CD4-positive, alpha-beta T cell treated with Interleukin-6 at 100 ng/mL for 8 hours (primary cell): ENCODE measurements at places on chromosomes 2 and 18.

DNA sequence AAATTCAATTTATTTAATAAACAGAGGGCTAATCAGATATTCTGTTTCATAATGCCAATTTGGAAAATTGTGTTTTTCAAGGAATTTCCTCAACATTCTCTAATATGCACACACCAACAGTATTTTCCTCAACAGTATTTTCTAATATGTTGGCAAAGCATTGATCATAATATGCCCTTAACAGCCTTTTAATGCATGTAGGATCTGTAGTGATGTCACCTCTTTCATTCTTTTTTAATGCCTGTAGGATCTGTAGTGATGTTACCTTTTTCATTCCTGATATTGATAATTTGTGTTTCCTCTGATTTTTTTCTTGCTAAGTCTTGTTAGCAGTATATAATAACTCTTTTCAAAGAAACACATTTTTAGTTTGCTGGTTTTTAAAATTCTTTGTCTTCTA, 15.9 kb downstream of the VWA3B start:
- DNase-seq: no peak

DNA sequence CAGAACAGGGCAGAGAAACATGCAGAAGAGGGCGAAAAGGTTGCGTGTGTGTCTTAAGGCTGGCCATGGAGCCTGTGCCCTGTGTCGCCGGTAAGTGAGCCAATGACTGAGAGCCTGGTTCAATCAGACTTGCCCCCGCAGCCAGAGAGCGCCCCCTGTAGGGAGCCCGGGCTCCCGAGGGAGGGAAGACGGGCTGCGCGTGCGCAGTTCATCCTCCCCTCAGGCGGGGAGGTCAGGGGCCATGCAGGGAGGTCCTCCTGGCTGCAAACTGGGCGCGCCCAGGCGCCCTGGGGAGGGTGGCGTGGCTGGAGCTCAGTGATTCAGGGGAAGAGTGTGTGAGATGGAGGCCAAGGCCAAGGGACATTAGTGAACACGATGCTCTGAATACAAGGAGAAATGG, 276.6 kb downstream of the PHLPP1 start:
- no peak for DNase-seq

GRCh38 chr2:176643646-176644045, 374.4 kb downstream of the MTX2 start:
- DNase-seq: no peak

GRCh38 chr2:74538881-74539339, 9.2 kb downstream of the HTRA2 start:
- DNase-seq: no peak

DNA sequence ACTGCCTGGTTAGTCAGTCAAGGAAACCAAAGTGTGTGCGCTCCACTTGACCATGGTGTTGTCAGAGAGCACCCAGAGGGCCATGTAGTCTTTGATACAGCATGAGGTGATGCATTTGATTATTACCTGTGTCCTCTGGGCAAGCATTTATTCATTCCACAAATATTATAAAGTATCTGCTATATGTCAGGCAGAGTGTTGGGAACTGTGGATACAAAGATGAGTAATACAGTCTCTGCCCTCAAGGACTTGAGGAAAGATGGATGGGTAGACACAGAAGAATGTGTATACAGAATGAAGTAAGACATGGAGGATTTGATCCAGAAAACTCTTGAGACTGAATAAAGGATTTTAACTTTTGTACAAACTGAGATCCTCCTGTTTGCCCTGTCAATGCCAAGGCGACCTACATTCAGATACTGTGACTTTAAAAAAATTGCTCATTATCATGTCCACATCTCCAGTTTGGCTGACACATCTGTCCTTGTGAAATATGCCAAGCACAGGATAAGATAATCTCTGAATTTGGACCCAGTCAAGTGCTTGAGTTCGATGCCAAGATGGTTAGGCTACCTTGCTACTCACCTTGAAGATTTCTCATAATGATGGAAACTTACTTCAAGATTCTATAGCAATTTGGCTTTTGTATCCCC, 50.8 kb downstream of the ACYP2 start:
- DNase-seq: no peak

- DNase-seq: no peak
These were observed 3.0 kb downstream of the FEV start for GRCh38 chr2:218981881-218982585.

- no peak for DNase-seq
These were observed 132.8 kb upstream of the CTDP1 start for GRCh38 chr18:79546781-79547272.

DNA sequence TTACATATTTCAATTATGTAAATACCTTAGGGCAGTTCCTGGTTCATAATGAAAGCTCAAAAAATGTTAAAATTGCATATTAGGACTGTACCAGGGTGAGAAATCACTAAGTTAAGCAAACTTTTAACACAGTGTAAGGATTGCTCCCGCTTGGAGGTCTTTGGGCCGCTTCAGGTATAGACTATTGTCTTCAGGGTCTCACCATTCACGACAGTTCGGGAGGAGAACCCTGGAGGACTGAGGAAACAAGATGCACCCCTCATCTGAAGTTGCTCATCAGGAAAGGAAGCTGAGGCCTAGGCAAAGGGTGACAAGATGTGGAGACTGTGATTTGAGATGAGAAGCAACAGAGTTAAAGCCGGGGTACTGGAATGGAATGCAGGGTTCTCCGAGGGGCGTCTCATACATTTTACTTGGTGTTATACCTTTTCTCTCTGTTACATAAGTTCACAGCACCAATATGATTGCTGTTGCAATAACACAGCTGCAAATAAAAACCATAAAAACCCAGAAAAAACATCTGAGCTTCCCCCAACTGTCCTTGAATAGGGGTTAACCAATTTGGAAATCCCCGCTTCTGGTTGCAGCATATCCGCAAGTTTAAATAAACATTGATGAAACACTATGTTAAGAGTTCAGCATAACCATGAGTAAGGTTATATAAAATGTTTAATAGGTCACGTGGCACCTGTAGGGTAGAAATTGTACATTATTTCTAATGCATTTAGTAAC, 40.1 kb downstream of the FBXO48 start:
- DNase-seq: peak; percentile 43

DNA sequence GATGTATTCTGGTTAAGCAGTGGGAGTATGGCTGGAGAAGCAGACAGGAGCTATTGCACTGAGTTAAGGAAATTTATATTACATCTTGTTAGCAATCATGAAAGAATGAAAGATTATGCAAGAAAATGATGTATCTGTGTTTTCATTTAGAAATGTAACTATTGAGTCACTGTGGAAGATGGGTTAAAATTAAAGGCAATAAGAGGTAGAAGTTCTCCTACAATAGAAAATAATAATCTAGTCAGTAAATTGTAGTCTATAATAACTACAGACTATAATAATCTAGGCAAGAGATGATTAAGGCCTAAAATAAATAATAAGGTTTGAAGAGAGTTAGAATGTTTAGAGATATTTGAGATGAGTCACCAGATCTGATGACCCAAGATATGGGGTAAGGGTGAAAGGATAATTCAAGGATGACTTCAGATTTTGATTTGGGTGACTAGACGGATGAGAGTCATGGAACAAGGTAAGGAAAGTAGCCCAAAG, 371.9 kb upstream of the KCNH7 start:
- no peak for DNase-seq

GRCh38 chr2:48439102-48439501, 90.9 kb upstream of the STON1 start:
- no peak for DNase-seq

- no peak for DNase-seq
These were observed 41.2 kb downstream of the RPL37A start for GRCh38 chr2:216539791-216540241.

DNA sequence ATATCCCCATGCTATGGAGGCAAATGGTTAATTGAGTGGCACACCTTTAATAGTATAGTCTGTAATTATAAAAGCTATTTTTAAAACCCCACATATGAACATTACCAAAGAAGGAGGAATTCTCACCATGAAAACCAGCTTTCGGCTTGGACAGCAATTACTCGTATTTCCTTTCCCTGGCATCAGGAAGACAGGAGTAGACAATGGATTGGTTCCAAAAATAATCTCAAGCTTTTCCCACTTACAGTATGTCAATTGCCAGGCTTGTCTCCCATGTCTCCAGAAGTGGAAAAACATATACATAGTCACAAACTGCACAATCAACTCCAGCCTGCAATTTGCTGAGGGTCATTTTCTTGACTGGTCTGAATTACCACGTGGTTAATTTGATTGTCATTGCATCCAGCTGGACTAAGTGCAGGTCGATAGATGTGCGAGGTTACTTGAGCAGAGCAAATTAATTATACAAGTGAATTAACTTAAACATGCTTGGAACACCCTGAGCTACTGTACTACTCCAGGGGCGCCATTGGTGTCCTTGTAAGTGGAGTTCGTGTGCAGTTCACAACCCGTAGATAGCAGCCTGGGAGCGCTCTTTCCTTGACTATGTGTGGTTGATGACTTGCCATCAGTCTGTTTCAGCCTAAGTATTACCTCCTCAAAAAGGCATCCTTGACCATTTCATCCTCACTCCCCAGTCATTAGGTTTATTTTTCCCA, 124.3 kb upstream of the PELI1 start:
- no peak for DNase-seq

GRCh38 chr2:230929381-230930148, 4.5 kb upstream of the GPR55 start:
- no peak for DNase-seq

DNA sequence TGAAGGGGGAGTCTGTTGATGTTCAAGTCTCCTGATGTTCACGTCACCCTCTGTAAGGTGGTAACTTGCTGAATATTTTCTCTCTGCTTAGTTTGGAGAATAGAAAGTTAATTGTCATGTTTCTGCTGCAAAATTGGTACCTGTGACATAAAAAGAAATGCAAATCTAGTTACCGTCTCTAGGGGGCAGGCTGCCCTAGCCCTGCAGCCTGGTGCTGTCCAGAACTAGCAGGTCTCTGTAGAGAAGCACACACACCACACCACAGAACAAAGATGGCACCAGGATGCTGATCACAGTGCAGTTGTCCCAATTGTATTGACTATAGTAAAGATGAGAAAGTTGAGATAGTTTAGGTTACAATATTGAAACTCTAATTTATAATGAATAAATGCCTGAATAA, 47.0 kb downstream of the SLC9A4 start:
- no peak for DNase-seq

- no peak for DNase-seq
These were observed 135.3 kb downstream of the AKAIN1 start for GRCh38 chr18:5061785-5062184.

DNA sequence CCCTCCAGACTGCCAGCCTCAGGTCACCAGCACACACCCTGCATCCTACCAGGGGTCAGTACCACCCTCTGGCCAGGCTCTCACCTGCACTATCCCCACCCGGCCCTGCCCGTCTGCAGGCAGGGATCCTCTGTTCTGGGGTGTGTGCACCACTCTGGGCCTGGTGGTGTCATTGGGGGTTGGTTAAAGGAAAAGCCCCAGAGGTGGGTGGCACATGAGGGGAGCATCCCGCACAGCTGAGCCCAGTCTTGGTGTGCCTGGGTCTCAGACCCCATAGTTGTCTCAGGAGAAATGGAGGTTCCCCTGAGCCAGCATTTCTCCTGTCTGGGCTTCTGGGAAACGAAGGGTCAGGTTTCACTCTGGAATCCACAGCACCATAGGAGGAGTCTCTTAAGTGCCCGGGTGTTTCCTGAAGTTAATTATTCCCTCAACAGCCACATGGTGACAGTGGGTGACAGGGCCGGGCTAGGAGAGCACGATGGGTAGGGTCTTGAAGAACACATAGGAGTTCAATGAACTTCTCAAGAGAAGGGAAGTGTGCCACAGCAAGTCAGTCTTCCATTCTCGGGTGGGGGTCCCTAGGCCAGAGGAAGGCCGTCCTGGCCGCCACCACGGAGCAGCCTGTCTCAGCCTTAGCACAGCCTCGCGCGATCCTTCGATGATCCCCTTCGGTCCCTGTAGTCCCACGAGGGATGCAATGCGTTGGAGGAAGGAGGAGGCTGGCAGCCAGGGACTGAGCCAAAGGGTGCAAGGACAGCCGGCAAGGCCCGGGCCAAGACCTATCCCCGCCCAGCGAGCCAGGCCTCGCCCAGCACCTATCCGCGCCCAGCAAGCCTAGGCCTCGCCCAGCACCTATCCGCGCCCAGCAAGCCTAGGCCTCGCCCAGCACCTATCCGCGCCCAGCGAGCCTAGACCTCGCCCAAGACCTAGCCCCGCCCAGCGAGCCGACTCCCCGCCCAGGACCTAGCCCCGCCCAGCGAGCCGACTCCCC, 1.1 kb upstream of the FARP2 start:
- DNase-seq: peak; percentile 55

- no peak for DNase-seq
These were observed 26.8 kb downstream of the TNP1 start for GRCh38 chr2:216833061-216833460.

DNA sequence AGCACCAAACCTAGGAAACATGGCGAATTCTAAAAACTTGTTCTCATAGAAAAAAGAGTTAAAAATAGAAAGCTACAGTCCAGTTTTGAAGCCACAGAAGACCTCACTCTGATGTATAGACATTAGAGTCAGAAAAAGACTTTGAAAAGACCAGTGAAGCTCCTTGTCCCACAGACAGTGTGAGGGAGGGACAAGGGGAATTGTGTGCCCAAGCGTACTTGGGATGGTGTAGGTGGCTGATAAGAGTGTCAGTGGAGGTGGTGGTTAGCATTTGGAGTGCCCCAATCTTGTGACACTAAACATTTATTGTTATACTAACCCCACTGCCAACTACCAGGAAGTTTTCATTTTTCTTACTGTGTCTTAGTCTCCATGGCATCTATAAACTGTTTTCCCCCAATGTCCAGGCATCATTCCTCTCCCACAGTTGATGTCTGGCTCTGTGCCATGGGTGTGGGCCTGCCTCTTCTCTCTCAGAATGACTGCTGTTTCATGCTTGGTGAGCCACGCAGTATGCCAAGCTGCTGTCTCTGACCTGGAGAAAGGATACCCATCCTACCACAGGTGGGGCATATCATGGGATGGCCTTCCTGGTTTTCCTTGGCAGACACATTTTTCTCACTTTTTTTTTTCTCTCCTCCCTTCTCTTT, 161.4 kb downstream of the RPIA start:
- DNase-seq: no peak

- DNase-seq: no peak
These were observed 15.5 kb upstream of the CD8A start for GRCh38 chr2:86806059-86806857.

DNA sequence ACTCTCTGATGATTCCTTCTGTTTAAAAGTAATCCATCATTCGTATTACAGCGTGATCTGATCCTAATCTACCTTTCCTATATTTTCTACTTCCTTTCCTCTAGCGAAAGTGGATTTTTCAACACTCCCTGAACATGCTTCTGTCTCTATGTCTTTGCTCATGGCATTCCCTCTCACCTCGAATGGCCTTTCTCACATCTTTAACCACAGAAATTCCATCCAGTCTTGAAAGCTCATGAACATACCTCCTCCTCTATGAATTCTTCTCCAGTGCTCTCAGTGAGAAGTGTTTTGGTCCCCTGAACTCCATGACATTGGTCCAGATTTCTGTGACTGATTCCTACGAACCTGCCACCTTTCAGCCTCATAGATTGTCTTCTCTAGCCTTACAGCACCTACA, 323.2 kb downstream of the RAD51AP2 start:
- no peak for DNase-seq

DNA sequence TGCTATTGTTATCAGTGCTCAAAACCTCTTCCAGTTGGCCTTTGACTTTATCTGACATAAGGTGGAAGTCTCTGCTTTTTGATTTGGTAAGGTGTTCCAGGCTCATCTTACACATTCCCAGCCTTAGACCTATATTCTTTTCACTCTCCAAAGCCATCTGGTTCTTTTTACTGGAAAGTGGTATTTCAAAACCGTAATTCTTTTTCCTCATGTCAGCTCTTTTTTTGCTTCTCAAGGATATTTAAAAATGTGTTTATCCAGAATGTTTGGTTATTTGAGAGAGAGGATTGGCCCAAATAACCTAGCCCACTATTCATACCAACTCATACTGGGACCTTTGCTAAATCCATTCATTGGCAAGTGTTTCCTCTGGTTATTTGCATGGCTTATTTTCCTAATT, 411.2 kb upstream of the PIK3C3 start:
- DNase-seq: no peak
